ENCODE measurements at places on chromosomes 11 and 22.

DNA sequence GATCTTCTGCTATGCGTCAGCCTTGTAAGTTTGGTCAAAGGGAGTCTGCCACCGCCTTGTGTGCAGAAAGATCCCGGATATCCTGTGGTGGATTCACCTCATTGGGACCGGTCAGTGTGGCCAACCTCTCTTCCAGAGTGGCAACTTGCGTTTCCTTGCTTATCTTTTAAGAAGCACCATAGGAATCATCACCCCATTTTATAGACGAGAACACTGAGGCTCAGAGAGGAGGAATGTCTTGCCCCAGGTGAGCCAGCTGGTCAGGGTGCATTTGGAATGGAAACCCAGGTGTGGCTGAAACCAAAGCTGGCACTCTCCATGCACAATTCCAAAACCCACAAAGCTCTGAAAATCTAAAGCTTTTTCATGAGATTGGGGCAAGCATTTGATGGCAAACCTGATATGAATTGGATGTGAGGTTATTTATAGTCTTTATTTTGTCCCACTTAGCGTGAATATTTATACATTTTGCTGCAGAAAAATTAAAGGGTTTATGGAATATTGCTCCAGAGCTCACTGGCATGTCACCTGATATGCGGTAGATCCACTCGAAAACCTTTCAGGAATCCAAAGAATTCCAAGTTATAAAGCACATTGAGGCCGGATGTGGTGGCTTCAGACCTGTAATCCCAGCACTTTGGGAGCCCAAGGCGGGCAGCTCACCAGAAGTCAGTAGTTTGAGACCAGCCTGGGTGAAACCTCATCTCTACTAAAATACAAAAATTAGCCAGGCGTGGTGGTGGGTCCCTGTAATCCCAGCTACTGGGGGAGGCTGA lies 12.1 kb upstream of the EIF3D start:
- DNase-seq, result peak; percentile 57

DNA sequence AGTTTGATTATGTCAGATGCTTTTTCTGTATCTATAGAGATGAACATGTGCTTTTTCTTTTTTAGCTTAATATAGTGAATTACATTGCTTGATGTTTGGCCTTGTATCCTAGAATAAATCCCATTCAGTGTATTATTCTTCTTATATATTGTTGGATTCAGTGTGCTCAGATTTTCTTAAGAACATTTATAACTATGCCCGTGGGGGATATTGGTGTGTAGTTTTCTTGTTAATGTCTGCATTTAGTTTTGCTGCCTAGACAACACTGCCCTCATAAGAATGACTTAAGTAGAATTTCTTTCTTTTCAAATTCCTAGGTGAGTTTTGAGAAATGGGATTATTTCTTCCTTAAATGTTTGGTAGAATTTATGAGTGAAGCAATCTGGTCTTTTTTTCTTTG lies 98.5 kb downstream of the TMEM135 start:
- DNase-seq, result no peak

DNA sequence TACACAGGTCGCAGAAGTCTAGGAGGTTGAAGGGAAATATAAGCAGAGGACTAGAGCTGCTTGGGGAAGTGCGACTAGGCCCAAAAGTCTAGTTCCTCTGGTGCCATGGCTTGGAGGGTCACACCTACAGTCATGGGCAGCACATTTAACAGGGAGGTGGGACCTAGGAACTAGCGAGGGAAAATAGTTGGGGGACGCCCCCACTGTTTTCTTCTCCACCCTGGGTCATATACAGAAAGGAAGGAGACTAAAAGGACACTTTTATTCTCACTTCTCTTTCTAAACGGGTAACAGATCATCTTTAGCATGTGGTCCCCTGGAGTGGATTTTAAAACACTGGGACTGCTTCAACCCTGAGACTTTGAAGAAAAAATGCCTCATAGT lies 16.6 kb downstream of the APIP start:
- no peak for DNase-seq

DNA sequence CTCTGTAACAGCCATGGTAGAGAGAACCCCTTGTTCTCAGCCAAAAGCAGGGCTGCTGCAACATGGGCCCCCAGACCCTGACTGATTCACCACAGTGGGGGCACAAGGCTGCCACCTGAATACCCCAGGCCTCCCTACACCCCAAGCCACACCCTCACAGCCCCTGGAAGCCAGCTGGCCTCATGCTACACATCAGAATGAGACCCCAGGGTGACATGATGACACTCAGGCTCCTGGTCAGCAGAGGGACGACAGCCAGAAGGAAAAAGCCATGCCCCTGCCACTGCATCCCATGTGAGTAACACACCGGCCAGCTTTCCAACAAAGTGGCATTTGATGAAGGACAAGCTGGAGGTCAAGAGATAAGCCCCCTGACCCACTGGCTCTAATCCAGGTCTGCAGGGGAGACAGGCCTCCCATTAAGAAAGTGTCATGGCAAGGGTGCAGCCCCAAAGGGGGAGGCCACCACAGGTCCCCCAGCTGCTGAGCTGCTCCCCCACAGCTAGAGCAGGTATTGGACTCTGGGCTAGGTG lies 2.6 kb downstream of the CDPF1 start:
- no peak for DNase-seq

DNA sequence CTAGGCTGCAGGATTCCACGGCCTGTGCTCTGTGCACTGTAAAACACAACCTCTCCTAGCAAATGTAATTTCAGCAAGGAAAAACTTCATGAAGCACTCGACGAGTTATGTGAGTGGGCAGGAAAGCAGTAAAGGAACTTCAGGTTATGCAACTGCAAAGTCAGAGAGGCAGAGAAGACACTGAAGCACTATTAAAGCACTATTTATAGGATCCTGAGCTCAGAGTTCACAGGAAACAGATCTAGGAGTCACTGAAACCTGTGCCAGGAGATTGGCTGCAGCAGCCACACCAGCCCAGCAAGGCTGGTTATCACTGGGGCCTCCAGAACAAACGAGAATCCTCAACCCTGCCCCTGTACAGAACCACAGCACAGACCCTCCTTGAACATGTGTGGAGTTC lies 2.5 kb downstream of the SMIM35 start:
- no peak for DNase-seq

GRCh38 chr22:38954414-38955043 lies 2.9 kb upstream of the APOBEC3A start:
- DNase-seq, result no peak

DNA sequence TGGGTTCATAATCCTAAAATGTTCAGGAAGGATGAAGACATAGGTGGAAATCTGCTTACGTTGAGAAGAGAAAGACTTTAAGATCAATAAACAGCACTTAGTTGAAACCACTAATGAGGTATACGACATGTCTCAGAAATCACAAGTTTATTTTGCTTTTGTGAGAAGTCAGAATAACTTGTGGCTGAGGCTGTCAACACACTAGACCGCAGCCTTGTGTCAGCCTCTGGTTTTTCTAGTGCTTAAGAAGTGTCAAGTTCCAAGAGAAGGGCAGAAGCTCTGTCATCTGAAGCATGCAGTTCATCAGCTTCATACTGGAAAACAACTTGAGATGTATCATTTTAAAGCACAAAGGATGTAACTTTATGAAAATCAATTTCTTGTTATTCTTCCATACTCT lies 420.9 kb downstream of the METTL15 start:
- DNase-seq, result no peak

DNA sequence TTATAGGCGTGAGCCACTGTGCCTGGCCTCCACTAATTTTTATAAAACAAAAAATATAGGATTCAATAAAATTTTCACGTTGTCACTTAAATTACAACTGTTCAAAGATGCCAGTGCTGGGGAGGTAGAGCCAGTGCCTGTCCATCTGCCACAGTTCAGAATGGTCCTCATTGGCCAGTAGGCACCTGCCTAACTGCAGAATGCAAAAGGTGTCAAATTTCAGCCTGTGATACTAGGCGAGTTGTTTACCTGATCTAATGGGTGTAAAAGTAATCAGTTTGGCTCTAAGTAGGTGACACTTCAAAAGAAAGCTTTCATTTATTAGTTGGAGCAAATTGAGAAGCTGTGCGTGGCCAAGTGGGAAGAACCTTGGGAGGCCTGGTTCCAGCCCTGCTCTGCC lies 2.4 kb downstream of the SMARCB1 start:
- DNase-seq, result no peak

GRCh38 chr11:118531597-118532084 lies 649 bp downstream of the TMEM25 start:
- no peak for DNase-seq

- no peak for DNase-seq
Observed at GRCh38 chr11:64959498-64959897, 12.4 kb downstream of the MAJIN start.

DNA sequence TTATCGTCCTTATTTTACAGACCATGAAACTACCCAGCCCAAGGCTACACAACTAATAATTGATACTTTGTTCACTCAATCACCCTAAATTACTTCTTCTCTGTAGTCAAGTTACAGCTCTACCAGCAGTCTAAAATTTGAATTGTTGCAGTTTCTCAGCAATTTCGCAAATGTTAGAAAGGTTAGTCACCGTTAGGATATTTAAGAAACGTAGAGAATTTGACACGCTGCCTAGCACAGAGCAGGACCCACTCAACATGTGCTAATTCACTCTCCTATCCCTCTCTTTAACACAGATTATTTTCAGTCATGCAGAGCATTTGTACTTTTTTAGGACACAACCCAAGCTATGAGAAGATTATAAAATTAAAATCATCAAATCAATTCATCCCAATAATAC lies 771.1 kb upstream of the LUZP2 start:
- DNase-seq, result no peak

Measured in PC-9 (cell line).